ENCODE measurements at places on chromosomes 2 and 18.

GRCh38 chr2:233814056-233814835 is 36.1 kb downstream of the MROH2A start:
- DNase-seq = peak; percentile 20

GRCh38 chr2:233267516-233268245 is 16.2 kb downstream of the ATG16L1 start:
- no peak for DNase-seq

DNA sequence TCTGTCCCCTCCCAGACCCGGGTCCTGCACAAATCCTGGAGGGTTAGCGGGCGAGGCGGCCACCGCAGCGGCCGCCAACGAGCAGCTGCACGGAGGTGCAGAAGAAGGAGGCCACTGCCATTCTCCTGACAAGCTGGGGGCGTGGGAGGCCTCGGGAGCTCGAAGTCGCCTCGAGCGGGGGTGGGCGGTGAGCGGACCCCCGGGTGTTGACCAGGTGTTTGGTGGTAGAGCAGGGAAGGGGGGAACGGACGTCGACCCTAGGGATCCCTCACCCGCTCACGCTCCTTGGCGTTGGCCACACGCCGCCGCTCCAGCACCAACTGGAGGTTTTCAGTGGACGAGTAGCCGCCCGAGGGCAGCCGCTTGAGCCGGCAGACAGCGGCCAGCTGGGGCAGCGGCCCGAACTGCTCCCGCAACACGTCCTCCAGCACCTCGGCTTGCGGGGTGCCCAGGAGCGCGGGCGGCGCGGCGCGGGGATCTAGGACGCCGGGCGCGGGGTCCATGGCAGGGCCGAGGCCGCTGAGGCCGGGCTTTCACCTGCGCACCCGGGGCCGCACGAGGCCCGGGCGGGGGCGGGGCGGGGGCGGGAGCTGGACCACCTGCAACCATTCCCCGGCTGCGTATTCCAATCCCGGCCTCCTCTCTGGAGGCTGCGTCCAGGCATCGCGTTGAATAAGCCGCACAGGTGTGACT is at the start of gene FIGLA:
Gene FIGLA (minus strand): TSS at position 508 of the 693 bp plus-strand sequence. CDS start 5 bp downstream, at position 503.
- DNase-seq = no peak

- DNase-seq = no peak
These were observed 39.8 kb downstream of the ANO7 start for GRCh38 chr2:241228081-241228859.

- DNase-seq = no peak
These were observed 49.2 kb downstream of the CXCR4 start for GRCh38 chr2:136068581-136069227.

DNA sequence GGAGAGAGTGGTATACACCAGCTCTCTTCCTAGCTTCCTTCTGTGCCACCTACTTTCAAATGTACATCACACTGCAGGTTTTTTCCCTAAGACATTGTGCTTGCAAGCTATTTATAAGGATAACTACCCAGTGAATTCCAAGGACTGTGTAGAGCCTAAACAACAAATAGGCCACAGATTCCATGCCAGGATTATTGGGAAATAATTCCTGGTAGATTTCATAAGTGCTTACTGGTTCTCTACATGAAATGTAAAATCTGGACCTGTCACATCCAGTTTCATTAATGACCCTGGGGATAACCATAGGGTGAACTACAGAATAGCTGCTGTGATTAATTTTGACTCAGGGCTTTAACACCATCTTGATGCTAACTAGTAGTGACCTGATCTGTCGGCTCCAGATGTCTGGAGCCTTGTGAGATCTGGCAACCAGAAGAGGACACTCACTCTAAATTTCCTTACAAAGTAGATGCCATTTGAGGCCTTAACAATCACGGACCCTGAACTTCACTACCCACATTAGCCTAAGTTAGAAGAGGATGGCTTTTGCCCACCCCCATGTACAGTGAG is 34.3 kb upstream of the LGALSL start:
- DNase-seq = no peak

- DNase-seq = peak; percentile 43
These were observed at the start of gene YES1 for GRCh38 chr18:811892-812375. TSS of gene YES1 (minus strand) at chr18:812242. CDS start at chr18:756827, 55,415 bp downstream.

GRCh38 chr2:236805800-236806531 is 236.3 kb downstream of the ACKR3 start:
- no peak for DNase-seq

- DNase-seq = no peak
These were observed 100.2 kb downstream of the TNS1 start for GRCh38 chr2:217902379-217903141.

DNA sequence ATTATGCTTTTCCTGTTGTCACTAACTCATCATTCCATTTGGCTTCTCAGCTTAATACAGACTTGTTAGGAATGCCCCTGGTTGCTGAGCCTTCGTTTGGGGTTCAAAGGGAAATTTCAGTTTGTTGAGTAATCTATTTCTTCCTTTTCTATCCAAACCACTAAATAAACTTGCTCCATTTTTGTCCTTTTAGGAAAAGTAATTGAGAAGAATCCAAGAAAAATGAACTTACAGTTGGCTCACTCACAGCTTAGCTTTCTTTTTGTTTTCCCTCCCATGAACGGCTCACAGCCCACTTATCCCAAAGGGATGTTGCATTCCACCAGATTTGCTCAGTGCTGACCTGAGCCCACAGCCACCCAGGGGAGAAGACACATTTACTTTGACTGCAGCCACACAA is 73.9 kb downstream of the SOX11 start:
- DNase-seq = no peak

DNA sequence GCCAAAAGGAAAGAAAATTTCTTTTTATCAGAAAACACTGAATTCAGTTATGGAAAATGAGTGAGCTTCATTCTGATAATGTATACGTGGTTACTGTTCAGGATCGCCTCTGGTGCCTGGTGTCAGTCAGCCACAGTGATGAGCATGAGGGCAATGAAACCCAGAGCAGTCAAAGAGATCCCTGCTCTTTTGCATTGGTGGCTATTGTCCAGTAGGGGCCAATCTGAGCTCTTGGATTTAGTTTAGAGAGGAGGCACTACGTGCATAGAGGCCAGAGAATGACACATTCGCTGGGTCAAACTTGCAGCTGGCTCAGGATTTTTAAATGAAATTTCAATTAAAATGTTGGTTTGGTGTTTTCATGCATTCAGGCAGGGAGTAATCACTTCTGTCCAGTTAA is 522.9 kb downstream of the TMEM182 start:
- DNase-seq = no peak

DNA sequence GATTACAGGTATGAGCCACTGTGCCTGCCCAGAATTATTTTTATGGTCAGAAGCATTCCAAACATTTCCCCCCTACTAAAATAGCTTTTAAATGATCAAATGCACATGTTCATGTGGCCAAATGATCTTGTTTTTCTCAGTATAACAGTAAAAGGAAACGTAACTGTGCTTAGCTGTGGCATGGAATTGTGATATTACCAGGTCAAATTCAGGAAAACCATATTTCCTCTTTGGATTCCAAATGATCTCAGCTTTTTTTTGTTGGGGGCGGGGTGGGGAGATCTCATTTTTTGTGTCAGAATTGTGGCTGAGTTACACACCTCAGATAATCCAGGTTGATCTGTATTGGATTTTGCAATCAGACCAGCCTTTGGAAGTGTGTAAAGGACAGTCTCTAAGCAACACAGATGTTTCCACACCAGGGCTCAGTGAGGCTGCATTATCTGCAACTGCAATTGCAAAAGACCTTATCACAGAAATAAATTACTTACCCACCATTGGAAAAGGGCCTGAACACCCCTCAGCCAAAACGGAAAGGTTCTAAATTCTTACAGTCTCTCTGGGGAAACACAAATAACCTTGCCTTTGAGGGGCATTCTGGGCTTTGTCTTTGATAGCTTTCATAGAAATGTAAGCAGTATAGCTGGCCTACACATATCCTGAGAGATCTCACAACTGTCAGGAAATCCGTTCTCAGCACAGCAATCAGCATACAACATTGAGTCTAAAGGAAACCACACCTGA is 8.4 kb downstream of the CASP10 start:
- DNase-seq = no peak

- DNase-seq = no peak
These were observed 41.7 kb downstream of the MYOM1 start for GRCh38 chr18:3177902-3178687.

GRCh38 chr2:98550165-98550564 is 58.1 kb downstream of the COA5 start:
- DNase-seq = no peak

GRCh38 chr2:12196495-12196894 is 450.1 kb downstream of the LPIN1 start:
- no peak for DNase-seq

GRCh38 chr2:197165020-197165419 is 145.6 kb downstream of the ANKRD44 start:
- no peak for DNase-seq

DNA sequence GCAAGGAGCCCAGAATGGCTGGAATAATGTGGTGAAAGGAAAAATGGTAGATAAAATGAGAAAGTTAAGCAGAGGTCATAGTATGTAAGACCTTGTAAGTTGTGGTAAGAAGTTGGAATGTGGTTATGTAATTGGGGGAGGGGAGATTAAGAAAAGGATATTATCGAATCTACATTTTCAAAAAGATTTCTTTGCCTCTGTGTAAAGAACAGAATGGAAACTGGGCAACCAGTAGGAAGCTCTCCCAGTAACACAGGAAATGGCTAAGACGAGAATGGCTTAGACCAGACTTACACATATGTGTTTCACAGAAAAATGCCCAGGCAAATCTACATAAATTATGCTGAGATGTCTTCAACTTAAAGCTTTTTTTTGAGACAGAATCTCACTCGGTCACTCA is 13.2 kb downstream of the MEMO1 start:
- no peak for DNase-seq

GRCh38 chr2:239940861-239941570 is 84.1 kb downstream of the NDUFA10 start:
- DNase-seq = no peak

GRCh38 chr2:241675885-241676284 is 10.7 kb downstream of the DTYMK start:
- DNase-seq = no peak

DNA sequence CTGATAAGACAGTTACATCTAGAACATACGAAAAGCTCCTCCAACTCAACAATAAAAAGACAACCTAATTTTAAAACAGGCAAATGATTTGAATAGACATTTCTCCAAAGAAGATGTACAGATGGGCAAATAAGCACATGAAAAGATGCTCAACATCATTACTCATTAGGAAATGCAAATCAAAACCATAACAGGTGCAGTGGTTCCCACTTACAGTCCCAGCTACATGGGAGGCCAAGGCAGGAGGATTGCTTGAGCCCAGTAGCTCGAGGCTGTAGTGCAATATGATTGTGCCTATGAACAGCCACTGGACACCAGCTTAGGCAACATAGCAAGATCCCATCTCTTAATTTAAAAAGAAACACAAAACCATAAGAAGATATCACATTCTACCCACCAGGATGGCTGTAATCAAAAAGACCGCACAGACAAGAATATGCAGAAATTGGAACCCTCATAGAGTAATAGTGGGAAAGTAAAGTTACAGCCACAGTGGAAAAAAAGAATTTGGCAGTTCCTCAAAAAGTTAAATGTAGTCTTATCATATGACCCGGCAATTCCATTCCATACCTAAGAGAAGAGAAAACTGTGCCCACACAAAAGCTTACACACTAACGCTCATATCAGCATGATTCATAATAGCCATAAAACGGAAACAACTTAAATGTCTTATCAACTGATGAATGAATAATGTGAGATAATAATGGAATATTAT is 30.5 kb upstream of the ARMC9 start:
- no peak for DNase-seq

- DNase-seq = no peak
These were observed 123.7 kb downstream of the QPCT start for GRCh38 chr2:37468170-37468569.

GRCh38 chr2:175293195-175293594 is 111.7 kb upstream of the ATP5MC3 start:
- no peak for DNase-seq

GRCh38 chr2:148234143-148234542 is 213.3 kb downstream of the MBD5 start:
- no peak for DNase-seq

GRCh38 chr2:98875081-98875728 is 60.8 kb downstream of the CRACDL start:
- no peak for DNase-seq

GRCh38 chr2:103814016-103814415 is 1039.9 kb upstream of the POU3F3 start:
- DNase-seq = no peak

DNA sequence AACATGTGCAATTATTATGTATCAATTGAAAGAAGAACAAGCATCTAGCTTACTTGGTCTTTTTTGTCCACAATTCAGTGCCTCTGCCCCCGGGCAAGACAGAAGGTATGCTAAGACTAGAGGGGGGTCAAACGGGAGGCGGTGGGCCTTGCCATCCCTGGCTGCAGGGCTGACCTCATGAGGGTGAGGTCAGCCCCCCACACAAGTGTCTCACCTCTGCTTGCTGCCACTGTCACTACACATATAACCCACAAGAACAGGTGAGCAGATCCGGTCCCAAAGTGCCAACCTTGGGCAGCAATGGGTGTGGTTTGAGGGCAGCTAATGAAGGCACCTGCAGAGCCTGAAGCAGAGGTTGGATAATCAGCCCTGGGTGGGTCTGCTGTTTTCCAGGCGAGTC is 71.5 kb downstream of the EDAR start:
- no peak for DNase-seq

DNA sequence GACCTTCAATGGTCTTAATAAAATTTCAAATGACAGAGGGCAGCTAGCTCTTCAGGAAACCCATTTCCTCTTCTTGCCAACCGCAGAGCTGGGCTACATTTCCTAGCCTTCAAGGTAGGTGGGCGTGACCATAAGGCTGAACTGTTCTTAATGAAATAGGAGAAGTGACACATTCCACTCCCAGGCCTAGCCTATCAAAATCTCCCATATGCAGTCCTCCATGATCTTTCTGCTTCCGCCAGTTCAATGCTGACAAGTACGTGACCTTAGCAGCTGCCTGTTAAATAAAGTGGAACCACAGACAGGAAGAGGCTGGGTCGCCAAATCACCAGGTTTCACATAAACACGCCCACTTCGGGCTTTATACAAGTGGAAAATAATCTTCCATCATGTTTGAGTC is 13.2 kb downstream of the SERPINE2 start:
- DNase-seq = peak; percentile 5

GRCh38 chr2:110876167-110876999 is 144.0 kb downstream of the ACOXL start:
- DNase-seq = no peak

Data from SW480 (cell line).